ENCODE measurements at places on chromosomes 6 and 20. TPM values are rescaled to one million over a fixed set of nuclear protein-coding genes. Genes with fewer than 3 reads are reported as not detected.

GRCh38 chr6:80642452-80642851 lies 536.0 kb downstream of the BCKDHB start:
- no peak for DNase-seq

The KHDC1L gene
- not detected for total RNA-seq

The BTNL2 gene
- not detected for total RNA-seq

DNA sequence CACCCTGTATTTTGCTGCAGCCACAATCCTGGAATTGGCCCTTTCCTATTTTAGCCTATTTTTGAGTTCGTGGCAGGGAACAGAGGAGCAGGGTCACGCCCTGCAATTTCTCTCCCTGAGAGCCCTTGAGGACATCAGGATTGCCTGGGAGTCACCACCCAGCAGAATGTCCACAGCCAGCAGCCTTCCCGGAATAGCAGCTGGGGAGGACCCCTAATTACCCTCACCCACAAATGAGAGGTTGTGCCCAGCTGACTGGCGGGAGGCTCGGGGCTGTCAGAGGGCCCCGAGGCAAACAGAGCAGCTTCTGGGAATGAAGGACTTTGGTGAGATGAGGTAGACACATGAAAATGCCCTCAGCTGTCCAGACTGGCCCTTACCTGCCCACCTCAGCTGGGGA lies 165.1 kb downstream of the PREX1 start:
- no peak for DNase-seq

DNA sequence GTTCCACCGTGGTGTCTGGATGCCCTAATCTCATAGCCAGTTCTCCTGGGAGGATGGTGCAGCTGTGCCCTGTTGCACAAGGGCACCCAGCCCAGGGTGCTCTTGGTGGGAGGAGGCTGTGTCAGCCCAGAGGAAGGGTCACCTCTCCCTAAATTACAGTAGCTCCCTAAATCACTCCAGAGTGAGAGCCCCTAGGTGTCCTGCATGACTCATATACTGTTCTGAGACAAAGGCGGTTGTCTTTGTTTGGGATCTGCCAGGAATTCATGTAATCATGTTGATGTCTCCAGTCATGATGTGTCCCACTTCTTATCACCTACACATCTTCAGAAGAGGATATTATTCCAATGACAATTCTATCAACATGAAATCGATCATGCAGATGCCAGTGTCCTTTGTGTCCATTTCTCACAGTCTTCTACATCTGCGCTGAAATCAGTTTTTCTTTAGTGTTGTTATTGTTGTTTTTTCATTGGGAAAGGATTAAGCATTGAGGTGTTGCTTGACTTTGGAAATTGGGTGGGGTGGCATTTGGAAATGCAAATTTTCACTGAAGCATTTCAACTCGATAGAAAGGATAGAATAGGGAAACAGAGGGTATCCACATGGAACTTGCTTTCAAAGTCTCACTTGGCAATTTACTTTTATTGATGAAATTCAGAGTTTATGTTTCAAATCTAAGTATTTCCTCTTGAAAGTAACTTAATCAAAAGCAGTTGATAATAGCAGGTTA lies 19.5 kb downstream of the PERP start:
- no peak for DNase-seq

GRCh38 chr20:63863798-63864544 lies 1.1 kb upstream of the TPD52L2 start:
- DNase-seq: peak; percentile 89

The TAAR9 gene
- not detected for total RNA-seq
